ENCODE measurements at places on chromosomes 1 and 21. TPM values are rescaled to one million over a fixed set of nuclear protein-coding genes. Genes with fewer than 3 reads are reported as not detected.

The MAEL gene
- not detected for total RNA-seq

The CHI3L2 gene
- 13.9 TPM for total RNA-seq

The IGSF9 gene
- not detected for total RNA-seq

The SPATA17 gene
- total RNA-seq = 0.66 TPM

The CFHR2 gene
- total RNA-seq = not detected

The RBM11 gene
- 0.26 TPM for total RNA-seq

The KCNT2 gene
- 6.6 TPM for total RNA-seq

The TTC39A gene
- 2.0 TPM for total RNA-seq
